CD8-positive, alpha-beta memory T cell (primary cell): ENCODE measurements at places on chromosomes 12 and 14. TPM values are rescaled to one million over a fixed set of nuclear protein-coding genes. Genes with fewer than 3 reads are reported as not detected.
A peak's percentile ranks its signal among the peaks of the same experiment; 100 is the strongest.

DNA sequence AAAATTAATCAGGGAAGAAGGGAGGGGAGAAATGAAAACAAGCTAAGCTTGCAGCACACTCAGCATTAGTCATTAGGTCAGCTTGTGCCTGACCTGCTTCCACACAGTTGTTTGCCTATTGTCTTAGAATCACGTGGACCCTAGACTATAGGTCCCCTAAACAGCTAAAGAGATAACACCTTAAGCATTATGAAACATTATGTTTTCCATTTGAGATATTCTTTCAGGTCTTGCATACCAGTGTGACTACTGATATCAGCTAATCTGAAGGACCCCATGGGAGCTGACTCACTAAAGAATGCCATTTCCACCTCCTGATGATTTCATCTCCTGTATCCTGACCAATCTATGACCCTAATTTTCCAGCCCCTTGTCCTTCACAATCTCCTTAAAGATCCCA lies 154.1 kb upstream of the FUT8 start:
- peaks cover 7% of the 10 kb centered on the region for H3K4me1 ChIP-seq
- H3K4me3 ChIP-seq: no peak overlapping the region

DNA sequence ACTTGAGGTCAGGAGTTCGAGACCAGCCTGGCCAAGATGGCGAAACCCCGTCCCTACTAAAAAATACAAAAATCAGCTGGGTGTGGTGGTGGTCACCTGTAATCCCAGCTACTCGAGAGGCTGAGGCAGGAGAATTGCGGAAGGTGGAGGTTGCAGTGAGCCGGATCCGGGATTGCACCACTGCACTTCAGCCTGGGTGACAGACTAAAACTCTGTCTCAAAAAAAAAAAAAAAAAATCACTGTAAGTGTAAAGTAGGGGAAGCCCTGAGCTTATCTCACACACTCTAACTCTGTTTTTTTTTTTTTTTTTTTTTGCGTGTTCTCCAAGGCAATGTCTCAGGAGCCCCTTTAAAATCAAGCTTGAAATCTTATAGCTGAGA lies 421 bp upstream of the RBMS2 start:
- H3K4me3 ChIP-seq: peak overlapping the region; percentile 63
- no peak overlapping the region for H3K27ac ChIP-seq
- no peak for DNase-seq
- no peaks in the 10 kb centered on the region for H3K36me3 ChIP-seq

GRCh38 chr14:99663386-99664057 lies 18.6 kb downstream of the HHIPL1 start:
- H3K4me1 ChIP-seq: no peaks in the 10 kb centered on the region
- peaks cover 11% of the 10 kb centered on the region for H3K27me3 ChIP-seq
- H3K4me3 ChIP-seq: no peak overlapping the region
- H3K36me3 ChIP-seq: no peaks in the 10 kb centered on the region
- DNase-seq: no peak

- H3K4me1 ChIP-seq: peaks cover 28% of the 10 kb centered on the region
- peak; percentile 44 for DNase-seq
- H3K36me3 ChIP-seq: no peaks in the 10 kb centered on the region
- peak overlapping the region; percentile 62 for H3K27ac ChIP-seq
- peak overlapping the region; percentile 45 for H3K4me3 ChIP-seq
These were observed 7.3 kb upstream of the BATF start for GRCh38 chr14:75514673-75515628.

DNA sequence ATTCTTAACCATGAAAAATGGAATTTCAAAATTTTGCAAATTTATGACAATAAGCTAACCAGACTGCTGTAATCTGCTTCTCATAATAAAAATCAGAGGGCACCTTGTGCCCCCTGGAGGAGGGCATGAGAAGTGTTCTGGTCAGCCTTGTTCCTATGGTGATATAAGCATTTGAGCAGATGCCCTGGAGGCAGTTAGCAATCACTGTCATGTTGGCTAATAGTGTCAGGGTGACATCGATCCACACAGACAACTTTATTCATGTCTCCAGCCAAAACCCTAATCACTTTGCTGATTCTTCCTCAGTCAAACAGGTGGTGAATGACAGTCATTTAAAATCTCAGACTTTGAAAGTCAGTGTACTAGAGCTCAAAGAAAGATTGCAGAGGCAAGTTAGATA lies 943.0 kb downstream of the GALC start:
- no peaks in the 10 kb centered on the region for H3K4me1 ChIP-seq
- no peaks in the 10 kb centered on the region for H3K27me3 ChIP-seq
- no peak overlapping the region for H3K27ac ChIP-seq
- no peak for DNase-seq
- no peak overlapping the region for H3K4me3 ChIP-seq
- H3K36me3 ChIP-seq: no peaks in the 10 kb centered on the region

- peaks cover 15% of the 10 kb centered on the region for H3K4me1 ChIP-seq
- H3K4me3 ChIP-seq: no peak overlapping the region
- H3K27me3 ChIP-seq: no peaks in the 10 kb centered on the region
- DNase-seq: no peak
These were observed 157.4 kb upstream of the FOXN3 start for GRCh38 chr14:89574420-89574819.

The IGFBP6 gene
- total RNA-seq: 1.5 TPM

The HOXC4 gene
- total RNA-seq: 1.3 TPM
